ENCODE measurements at places on chromosomes 12 and 14.
A peak's percentile ranks its signal among the peaks of the same experiment; 100 is the strongest.

DNA sequence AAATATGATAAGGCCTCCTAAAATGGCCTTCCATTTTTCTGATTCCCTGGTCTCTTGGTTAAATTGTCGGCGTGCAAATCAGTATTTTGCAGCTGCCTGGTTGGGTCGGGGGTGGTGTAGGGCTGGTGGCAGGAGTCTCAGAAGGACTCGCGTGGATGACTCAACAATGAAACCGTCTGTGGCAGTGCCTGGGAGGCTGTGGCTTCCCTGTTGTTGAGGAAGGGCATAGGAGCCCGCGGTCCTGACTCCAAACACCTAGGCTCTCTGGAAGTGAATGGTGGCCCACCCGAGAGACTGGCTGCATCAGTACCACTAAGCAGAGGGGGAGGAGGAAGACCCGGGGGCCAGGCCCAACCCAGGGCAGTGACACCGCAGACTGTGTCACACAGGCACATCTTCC, 207.9 kb downstream of the TTC7B start:
- no peaks in the 10 kb centered on the region for H3K4me1 ChIP-seq
- DNase-seq = no peak
- H3K27ac ChIP-seq = no peak overlapping the region
- no peak overlapping the region for H3K4me3 ChIP-seq

GRCh38 chr12:82880442-82880901, 193.8 kb downstream of the TMTC2 start:
- no peak overlapping the region for H3K27ac ChIP-seq
- H3K36me3 ChIP-seq = no peaks in the 10 kb centered on the region
- no peaks in the 10 kb centered on the region for H3K27me3 ChIP-seq

- H3K27me3 ChIP-seq = no peaks in the 10 kb centered on the region
- DNase-seq = no peak
- H3K4me1 ChIP-seq = peaks cover 6% of the 10 kb centered on the region
- peaks cover 14% of the 10 kb centered on the region for H3K36me3 ChIP-seq
- H3K27ac ChIP-seq = no peak overlapping the region
Observed at GRCh38 chr12:108713471-108713870, 17.8 kb downstream of the CORO1C start.

- peaks cover 22% of the 10 kb centered on the region for H3K36me3 ChIP-seq
- no peaks in the 10 kb centered on the region for H3K27me3 ChIP-seq
- no peak overlapping the region for H3K27ac ChIP-seq
- H3K4me1 ChIP-seq = no peaks in the 10 kb centered on the region
- DNase-seq = no peak
Observed at GRCh38 chr14:103346286-103346685, 12.2 kb downstream of the EIF5 start.

DNA sequence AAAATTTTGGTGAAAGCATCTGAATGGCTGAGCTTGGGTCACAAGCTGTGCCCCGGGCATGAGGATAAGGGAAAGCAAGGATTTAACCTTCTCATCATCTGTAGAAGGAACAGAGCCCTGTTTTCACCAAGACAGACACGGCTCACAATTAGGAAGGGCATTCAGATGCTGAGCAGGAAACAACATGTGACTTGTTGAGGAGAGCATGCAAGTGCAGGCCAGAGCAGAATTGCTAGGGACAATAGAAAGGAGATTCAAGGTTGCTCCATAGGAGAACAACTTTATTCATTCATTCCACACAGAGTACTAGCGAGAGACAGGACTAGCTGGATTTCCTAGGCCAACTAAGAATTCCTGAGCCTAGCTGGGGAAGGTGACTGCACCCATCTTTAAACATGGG, 14.6 kb upstream of the RILPL1 start:
- no peaks in the 10 kb centered on the region for H3K4me1 ChIP-seq
- no peak for DNase-seq
- H3K27ac ChIP-seq = no peak overlapping the region
- H3K27me3 ChIP-seq = no peaks in the 10 kb centered on the region
- H3K4me3 ChIP-seq = no peak overlapping the region

- H3K36me3 ChIP-seq = no peaks in the 10 kb centered on the region
- no peak overlapping the region for H3K4me3 ChIP-seq
- no peaks in the 10 kb centered on the region for H3K4me1 ChIP-seq
- no peak for DNase-seq
- H3K27ac ChIP-seq = no peak overlapping the region
Observed at GRCh38 chr12:115798309-115798917, 479.1 kb downstream of the MED13L start.

- H3K27ac ChIP-seq = no peak overlapping the region
- no peaks in the 10 kb centered on the region for H3K36me3 ChIP-seq
- DNase-seq = no peak
- H3K27me3 ChIP-seq = no peaks in the 10 kb centered on the region
Observed at GRCh38 chr12:120822832-120823503, 81.2 kb downstream of the SPPL3 start.

- H3K36me3 ChIP-seq = peaks cover 5% of the 10 kb centered on the region
- no peak for DNase-seq
- H3K27me3 ChIP-seq = no peaks in the 10 kb centered on the region
- H3K4me3 ChIP-seq = no peak overlapping the region
Observed at GRCh38 chr12:50677858-50678257, 86.0 kb upstream of the ATF1 start.

GRCh38 chr14:55749201-55749812, 169.3 kb downstream of the KTN1 start:
- H3K36me3 ChIP-seq = no peaks in the 10 kb centered on the region
- no peak overlapping the region for H3K27ac ChIP-seq

DNA sequence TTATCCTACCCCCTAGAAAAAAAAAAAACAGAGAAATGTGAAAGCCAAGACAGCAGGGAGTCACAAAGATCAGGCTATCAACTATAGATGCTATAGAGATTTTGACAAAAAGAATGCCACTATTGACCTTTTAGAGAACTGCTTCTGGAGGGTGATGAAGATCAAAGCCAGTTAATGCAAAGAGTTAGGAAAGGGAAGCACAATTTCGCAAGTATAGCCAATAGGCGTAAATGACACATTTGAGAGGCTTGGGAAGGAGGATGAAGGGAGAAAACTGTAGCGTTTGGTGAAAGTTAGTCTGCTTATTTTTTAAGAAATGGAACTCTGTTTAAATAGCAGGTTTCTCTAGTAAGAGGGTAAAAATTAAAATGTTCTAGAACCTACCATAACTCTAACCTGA, 190.7 kb downstream of the DUSP6 start:
- no peaks in the 10 kb centered on the region for H3K36me3 ChIP-seq
- peak overlapping the region; percentile 86 for H3K27ac ChIP-seq
- peaks cover 61% of the 10 kb centered on the region for H3K4me1 ChIP-seq
- no peak overlapping the region for H3K4me3 ChIP-seq
- DNase-seq = no peak

GRCh38 chr12:101855364-101855884, 22.0 kb upstream of the DRAM1 start:
- no peak for DNase-seq
- H3K27ac ChIP-seq = no peak overlapping the region

DNA sequence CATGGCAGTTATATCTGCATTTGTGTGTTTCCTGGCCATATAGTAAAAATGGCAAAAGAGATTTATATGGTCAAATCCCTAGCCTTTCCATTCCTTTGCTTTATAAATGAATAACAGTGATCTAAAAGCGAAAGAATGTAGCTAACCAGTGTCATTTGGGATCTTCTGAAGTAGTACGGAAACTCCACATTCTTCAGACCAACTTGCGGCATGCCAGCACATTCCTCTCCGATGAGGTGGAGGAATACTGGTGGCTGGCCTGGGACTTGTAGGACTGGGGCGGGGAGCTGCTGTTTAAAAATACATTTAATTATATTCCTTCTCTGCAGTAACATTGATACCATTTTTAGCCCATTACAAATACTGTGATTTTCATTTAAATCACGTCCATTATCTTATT, 85.3 kb downstream of the SAMD4A start:
- H3K4me1 ChIP-seq = peaks cover 20% of the 10 kb centered on the region
- H3K36me3 ChIP-seq = no peaks in the 10 kb centered on the region
- H3K4me3 ChIP-seq = peak overlapping the region; percentile 44
- DNase-seq = peak; percentile 2

- DNase-seq = no peak
- peak overlapping the region; percentile 60 for H3K4me3 ChIP-seq
- peaks cover 16% of the 10 kb centered on the region for H3K4me1 ChIP-seq
- H3K27me3 ChIP-seq = no peaks in the 10 kb centered on the region
- H3K27ac ChIP-seq = peak overlapping the region; percentile 37
- H3K36me3 ChIP-seq = no peaks in the 10 kb centered on the region
Observed at GRCh38 chr12:109153821-109154441, 37.5 kb downstream of the ACACB start.

DNA sequence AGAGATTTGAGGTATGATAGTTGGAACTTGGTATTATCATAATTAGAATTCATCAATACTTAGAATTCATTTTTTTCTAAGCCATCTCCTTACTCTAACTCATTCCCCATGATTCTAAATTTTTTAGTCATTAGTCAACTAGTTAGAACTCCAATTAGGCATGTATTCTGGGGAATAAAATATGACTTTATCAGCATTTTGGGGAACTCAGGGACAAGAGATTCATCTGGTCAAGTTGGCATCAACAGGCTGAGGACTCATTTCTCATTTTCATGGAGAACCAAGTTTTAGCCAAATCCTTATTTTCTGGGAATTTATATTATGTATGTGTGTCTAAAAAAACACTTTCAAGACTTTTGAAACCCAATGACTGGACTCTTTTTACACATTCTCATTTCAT, 29.2 kb downstream of the DIP2B start:
- H3K27me3 ChIP-seq = no peaks in the 10 kb centered on the region
- no peak overlapping the region for H3K4me3 ChIP-seq
- peaks cover 31% of the 10 kb centered on the region for H3K4me1 ChIP-seq
- H3K36me3 ChIP-seq = no peaks in the 10 kb centered on the region
- DNase-seq = no peak

- H3K4me3 ChIP-seq = no peak overlapping the region
- DNase-seq = no peak
- peaks cover 53% of the 10 kb centered on the region for H3K36me3 ChIP-seq
Observed at GRCh38 chr12:47717443-47718193, 7.7 kb downstream of the ENDOU start.

DNA sequence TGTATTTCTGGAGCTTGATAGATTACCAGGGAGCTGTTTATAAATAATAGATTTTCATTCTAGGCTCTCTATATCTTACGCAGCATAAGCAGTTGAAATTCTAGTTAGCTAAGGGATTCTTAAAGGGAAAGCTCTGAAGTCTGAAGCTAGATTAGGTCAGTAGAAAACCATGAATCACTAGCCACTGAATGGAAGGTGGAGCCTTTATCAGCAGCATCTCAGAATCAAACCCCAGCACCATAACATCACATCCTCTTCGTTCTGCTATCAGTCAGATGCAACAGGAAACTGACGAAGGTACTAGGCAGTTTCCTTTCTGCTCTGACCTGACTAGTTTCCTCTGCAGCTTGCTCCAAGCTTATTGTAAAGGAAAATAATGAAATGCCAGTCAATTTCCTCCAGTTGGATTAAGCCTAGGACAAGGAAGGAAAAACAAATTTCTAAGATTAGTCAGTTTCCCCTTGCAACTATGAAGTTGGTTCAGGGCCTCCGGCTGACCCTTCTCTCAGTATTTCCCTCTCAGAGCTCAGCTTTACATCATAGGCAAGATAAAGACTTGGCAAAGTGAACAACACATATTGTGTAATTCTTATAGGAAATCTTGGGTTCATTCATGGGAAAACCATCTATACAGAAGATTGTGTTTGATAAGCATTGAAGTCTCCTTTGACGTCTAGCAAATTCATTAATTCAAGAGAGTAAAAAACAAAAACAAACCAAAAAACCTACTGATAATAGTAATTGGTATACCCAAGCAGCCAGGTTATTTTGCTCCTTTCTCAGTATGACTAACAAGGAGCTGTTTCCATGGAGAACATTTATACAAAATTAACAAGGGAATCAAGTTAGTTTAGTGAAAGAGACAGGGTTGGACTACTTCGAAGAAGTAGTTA, 43.4 kb upstream of the CFAP54 start:
- DNase-seq = no peak
- H3K4me3 ChIP-seq = no peak overlapping the region
- H3K36me3 ChIP-seq = no peaks in the 10 kb centered on the region
- H3K27me3 ChIP-seq = no peaks in the 10 kb centered on the region
- no peaks in the 10 kb centered on the region for H3K4me1 ChIP-seq
- H3K27ac ChIP-seq = peak overlapping the region; percentile 31

DNA sequence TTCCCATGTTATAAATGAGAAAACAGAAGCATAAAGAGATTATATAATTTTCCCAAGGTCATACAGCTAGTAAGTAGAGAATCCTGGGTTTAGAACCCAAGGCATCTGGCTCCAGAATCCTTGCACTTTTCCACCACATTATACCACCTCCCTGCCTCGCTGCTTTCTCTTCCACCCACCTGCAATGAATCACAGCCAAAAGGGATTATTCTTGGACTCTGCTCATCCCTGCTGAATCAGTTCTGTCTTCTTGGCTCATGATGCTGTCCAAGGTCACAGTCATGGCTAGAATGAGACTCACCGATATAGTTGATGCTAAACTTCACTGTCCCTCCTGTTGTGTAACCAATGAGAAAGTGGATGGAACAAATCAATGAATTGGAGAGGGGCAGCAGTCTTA, 356.6 kb downstream of the FUT8 start:
- H3K36me3 ChIP-seq = no peaks in the 10 kb centered on the region
- peaks cover 49% of the 10 kb centered on the region for H3K27me3 ChIP-seq
- H3K27ac ChIP-seq = no peak overlapping the region
- no peaks in the 10 kb centered on the region for H3K4me1 ChIP-seq
- no peak overlapping the region for H3K4me3 ChIP-seq
- DNase-seq = no peak

DNA sequence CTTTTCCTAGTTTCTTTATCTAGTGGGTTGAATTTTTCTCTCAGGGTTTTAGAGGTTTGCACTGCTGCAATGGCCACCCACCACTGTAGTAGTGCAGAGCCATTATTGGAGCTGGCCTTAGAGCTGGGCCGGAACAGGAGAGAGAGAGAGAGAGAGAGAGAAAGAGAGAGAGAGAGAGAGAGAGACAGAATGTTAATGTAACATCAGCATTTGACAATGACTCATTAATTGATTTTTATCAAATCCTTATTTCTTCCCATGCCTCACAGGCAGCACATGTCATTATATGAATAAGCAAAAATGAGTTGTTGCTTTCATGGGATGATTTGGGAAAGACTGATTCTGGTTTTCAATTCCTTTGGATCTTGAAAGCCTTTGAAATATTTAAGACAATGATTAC, 76.3 kb upstream of the PPP4R3A start:
- H3K36me3 ChIP-seq = no peaks in the 10 kb centered on the region
- no peak overlapping the region for H3K4me3 ChIP-seq
- no peaks in the 10 kb centered on the region for H3K27me3 ChIP-seq
- H3K4me1 ChIP-seq = no peaks in the 10 kb centered on the region

DNA sequence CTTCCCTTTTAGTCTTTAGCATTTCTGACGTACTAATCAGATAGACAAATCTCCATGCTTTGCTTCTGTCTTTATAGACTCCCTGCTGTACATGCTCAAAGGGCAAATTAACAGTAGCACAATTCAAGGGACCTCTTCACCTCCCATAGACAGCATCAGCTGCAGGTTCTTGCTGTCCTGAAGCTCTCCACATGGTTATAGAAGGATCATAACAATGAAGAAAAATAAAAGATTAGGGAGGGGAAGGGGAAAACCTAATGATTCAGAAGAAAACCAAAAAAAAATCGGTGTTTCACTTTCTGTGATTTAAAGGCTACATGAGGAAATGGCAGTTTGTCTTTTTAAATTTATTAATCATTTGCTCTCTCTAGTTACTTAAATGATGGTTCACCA, 155.5 kb downstream of the PTCSC3 start:
- no peak for DNase-seq
- no peak overlapping the region for H3K27ac ChIP-seq
- no peak overlapping the region for H3K4me3 ChIP-seq
- H3K4me1 ChIP-seq = no peaks in the 10 kb centered on the region
- H3K36me3 ChIP-seq = no peaks in the 10 kb centered on the region
- H3K27me3 ChIP-seq = no peaks in the 10 kb centered on the region

- DNase-seq = no peak
- H3K4me1 ChIP-seq = peaks cover 24% of the 10 kb centered on the region
- H3K27ac ChIP-seq = no peak overlapping the region
- no peaks in the 10 kb centered on the region for H3K36me3 ChIP-seq
- no peak overlapping the region for H3K4me3 ChIP-seq
Observed at GRCh38 chr12:90909069-90909770, 45.8 kb downstream of the CCER1 start.
